ENCODE measurements at places on chromosomes 13 and 19.

GRCh38 chr13:27298849-27299248 is 28.2 kb downstream of the RASL11A start:
- no peak for DNase-seq

DNA sequence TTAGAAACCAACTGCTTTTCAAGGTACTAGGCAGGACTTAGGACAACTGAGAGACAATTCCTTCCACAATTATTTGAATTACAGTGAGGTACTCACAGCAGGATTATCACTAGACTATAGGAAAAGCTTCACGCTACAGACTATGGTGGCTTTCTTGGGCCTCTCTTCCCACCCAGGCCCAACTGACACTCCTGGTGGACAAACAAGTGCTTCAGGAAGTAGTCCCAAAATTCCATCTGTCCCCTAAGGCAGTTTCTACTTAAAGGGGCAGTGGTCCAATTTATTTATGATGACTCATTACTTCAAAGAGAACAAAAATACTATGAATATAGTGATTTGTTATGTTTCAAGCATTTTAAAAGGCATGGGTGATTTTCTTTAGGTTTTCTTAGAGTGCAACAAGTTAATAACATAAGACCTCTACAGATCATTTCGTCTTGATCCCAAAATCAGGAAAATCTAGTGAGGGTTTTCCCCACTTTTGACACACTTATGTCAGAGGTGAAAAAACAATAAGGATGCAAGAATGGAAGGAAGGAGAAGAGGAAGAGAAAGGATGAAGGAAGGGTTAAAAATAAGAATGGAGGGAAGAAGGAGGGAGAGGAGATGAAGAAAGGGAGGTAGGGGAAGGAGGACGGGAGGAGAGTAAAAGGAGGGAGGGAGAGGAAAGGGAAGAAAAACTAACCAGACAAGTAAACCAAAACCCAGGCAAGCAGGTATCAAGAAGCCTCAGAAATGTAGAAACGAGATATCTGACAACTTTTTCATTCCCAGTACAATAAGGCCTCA is 100.7 kb downstream of the SERP2 start:
- no peak for DNase-seq

GRCh38 chr13:30074431-30074830 is 224.0 kb upstream of the UBL3 start:
- DNase-seq, result no peak

GRCh38 chr13:73254827-73255226 is 196.0 kb downstream of the KLF5 start:
- no peak for DNase-seq

- DNase-seq, result no peak
Measured at GRCh38 chr13:102561933-102562332, 34.9 kb upstream of the TPP2 start.
